Endothelial cell of umbilical vein (primary cell): ENCODE measurements at places on chromosomes 1 and 21. TPM values are rescaled to one million over a fixed set of nuclear protein-coding genes. Genes with fewer than 3 reads are reported as not detected.

DNA sequence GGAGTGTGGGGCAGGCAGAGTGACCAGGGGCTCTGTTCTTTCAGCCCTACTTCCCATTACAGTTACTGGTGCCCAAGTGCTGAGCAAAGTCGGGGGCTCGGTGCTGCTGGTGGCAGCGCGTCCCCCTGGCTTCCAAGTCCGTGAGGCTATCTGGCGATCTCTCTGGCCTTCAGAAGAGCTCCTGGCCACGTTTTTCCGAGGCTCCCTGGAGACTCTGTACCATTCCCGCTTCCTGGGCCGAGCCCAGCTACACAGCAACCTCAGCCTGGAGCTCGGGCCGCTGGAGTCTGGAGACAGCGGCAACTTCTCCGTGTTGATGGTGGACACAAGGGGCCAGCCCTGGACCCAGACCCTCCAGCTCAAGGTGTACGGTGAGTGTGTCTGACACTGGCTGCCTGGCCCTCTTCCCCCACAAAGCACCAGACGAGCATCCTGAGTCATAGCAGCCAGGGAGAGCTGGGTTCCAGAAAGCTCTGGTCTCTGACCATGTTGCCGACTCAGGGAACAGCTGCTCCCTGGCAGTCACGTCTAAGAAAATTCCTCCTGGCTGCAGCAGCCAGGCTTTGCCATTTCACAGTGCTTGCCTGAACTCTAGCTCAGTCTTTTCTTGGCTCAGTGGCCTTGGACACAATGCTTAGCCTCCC is 3.3 kb downstream of the SLAMF8 start:
- no peak overlapping the region for H3K27ac ChIP-seq
- no peaks in the 10 kb centered on the region for H3K36me3 ChIP-seq
- DNase-seq = no peak
- no peaks in the 10 kb centered on the region for H3K4me1 ChIP-seq

GRCh38 chr1:22888320-22889075 is 84.2 kb downstream of the LACTBL1 start:
- H3K27me3 ChIP-seq = no peaks in the 10 kb centered on the region
- H3K27ac ChIP-seq = peak overlapping the region; percentile 79
- DNase-seq = peak; percentile 95
- no peak overlapping the region for H3K4me3 ChIP-seq

- H3K27me3 ChIP-seq = no peaks in the 10 kb centered on the region
- H3K27ac ChIP-seq = peak within 1 kb of the TSS; percentile 50
- peak; percentile 85 for DNase-seq
- no peaks in the 10 kb centered on the region for H3K36me3 ChIP-seq
- peak within 1 kb of the TSS; percentile 74 for H3K4me3 ChIP-seq
- peaks cover 19% of the 10 kb centered on the region for H3K4me1 ChIP-seq
Observed at GRCh38 chr1:185733818-185734735, at the start of gene HMCN1. TSS of gene HMCN1 (plus strand) at chr1:185734391. CDS start at chr1:185734780, 389 bp downstream.

DNA sequence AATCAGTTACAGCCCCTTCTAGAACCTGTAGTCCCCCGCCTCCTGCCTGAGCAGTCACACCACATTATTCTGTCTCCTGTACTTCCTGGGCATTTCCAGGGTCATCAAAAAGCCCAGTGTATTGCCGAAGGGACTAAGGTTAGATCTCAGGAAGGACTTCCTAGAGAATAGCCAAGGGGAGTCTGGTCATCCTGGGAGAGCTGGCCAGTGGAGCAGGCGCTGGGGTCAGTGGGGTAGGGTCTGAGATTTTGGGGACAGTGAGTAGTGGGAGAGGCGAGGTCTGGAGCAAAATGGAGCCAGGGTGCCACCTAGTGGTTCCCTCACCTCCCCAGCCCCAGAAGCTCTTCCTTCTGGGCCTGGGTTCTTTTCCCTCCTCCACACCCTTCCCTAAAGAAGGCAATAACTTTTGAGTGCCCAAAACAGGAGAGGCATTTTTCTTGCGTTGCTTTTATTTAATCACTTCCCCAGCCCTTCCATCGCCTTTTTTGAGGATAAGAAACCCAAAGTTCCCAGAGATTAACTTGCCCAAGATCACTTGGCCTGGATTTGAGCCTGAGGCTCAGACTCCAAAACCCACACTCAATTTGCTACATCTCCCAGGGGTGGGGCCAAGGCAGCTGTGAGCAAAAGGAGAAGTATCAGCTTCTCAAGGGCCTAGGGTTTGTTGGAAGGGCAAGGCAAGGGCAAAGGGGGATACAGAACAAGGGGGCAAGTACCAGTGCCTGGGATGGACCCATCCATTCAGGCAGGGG is 7.3 kb upstream of the PMVK start:
- no peaks in the 10 kb centered on the region for H3K4me1 ChIP-seq
- no peak overlapping the region for H3K4me3 ChIP-seq
- DNase-seq = peak; percentile 29

DNA sequence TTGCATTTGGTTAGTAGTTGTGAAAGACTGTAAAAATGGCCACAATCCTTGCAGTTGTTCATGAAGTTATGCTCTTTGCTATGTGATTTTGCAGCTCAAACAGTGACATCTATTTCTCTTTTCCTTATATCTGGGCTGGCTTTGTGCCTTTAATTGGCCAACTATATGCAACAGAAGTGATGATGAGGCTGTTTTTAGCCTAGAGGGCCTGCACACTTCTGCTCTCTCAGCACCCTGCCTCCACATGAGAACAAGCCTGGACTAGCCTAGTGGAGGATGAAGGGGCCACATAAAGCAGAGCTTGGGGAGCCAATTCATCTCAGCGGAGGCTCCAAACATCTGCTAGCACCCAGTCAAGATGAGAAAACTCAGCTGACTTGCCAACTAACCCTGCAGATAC is 339.8 kb downstream of the OMA1 start:
- no peaks in the 10 kb centered on the region for H3K36me3 ChIP-seq
- DNase-seq = no peak
- H3K4me3 ChIP-seq = no peak overlapping the region
- no peak overlapping the region for H3K27ac ChIP-seq

- no peaks in the 10 kb centered on the region for H3K27me3 ChIP-seq
- no peak overlapping the region for H3K27ac ChIP-seq
- H3K4me3 ChIP-seq = no peak overlapping the region
- peak; percentile 25 for DNase-seq
- peaks cover 15% of the 10 kb centered on the region for H3K4me1 ChIP-seq
Observed at GRCh38 chr1:225813214-225813964, 3.5 kb downstream of the EPHX1 start.

DNA sequence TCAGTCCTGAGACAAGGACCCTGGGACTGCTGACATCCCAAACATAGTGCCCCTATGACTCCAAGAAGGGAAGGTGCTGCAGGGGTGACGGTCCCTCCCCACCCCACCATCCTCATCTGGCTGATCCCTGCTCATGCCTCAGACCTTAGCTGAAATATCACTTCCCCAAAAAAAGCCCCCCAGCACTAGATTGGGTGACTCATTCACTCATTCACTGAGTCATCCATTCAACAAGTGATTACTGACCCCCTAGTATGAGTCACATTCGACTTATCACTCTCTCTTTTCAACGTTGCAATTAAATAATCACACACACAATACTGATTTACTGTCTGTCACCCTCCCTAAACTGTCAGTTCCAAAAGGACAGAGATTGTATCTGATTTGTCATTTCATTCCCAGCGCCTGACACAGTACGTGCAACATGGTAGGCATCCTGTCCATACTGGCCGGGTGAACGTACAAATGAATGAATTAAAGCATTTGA is 48.6 kb downstream of the HIVEP3 start:
- peak; percentile 77 for DNase-seq
- H3K27me3 ChIP-seq = no peaks in the 10 kb centered on the region
- H3K4me3 ChIP-seq = no peak overlapping the region
- peaks cover 19% of the 10 kb centered on the region for H3K4me1 ChIP-seq
- H3K36me3 ChIP-seq = no peaks in the 10 kb centered on the region
- H3K27ac ChIP-seq = peak overlapping the region; percentile 26

DNA sequence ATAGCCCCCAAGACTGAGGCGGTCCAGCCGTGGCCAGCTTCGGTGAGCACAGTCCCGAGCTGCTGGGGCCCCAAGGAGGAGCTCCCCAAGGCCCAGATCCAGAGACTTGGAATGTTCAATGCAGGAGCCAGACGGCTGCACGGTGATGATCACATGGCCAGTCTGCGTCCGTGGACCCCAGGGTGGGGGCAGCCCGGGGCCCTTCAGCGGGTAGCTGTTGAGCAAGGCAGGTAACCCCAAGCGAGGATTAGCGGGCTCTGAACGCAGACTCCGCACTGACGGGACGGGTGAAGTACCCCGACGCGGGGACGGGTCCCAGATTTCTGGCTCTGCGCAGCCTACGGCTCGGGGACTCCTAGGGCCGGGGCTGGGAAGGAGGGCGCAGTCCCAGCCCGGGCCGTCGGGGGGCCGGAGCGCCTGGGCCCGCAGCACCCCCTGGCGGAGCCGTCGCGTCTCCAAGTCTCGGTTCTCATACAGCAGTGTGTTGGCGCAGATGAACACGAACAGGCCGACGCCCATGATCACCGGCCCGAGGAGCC is 2.7 kb downstream of the TMEM200B start:
- H3K4me1 ChIP-seq = peaks cover 23% of the 10 kb centered on the region
- H3K4me3 ChIP-seq = no peak overlapping the region
- no peaks in the 10 kb centered on the region for H3K36me3 ChIP-seq
- peak; percentile 42 for DNase-seq
- H3K27ac ChIP-seq = no peak overlapping the region

DNA sequence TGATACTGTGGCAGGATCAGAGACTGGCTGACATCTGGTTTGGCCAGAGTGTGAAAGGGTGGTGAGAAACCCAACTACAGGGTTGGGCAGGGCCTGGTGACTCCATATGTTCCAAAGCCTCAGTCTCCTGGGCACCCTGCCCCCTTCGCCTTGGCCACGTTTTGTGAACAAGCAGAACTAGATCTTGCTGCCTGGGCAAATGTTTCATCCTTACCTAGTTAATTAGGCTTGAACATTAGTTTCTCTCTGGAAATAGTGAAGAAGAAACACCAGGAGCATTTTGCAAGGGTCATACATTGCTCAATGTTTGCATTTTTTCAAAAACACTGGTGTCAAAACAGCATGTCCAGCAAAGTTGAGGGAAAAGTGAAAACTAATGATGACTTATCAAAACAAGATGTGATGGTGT is 60.5 kb downstream of the MAP3K7CL start:
- no peak overlapping the region for H3K4me3 ChIP-seq
- no peaks in the 10 kb centered on the region for H3K36me3 ChIP-seq
- H3K4me1 ChIP-seq = peaks cover 43% of the 10 kb centered on the region
- no peak overlapping the region for H3K27ac ChIP-seq

GRCh38 chr1:7771823-7772299 is 765 bp downstream of the VAMP3 start:
- peak overlapping the region; percentile 99 for H3K4me3 ChIP-seq
- DNase-seq = no peak
- H3K27ac ChIP-seq = peak overlapping the region; percentile 74
- no peaks in the 10 kb centered on the region for H3K27me3 ChIP-seq
- H3K36me3 ChIP-seq = no peaks in the 10 kb centered on the region

GRCh38 chr1:76289692-76290091 is 215.1 kb downstream of the ST6GALNAC3 start:
- no peaks in the 10 kb centered on the region for H3K27me3 ChIP-seq
- H3K4me3 ChIP-seq = no peak overlapping the region
- H3K27ac ChIP-seq = no peak overlapping the region
- DNase-seq = no peak

DNA sequence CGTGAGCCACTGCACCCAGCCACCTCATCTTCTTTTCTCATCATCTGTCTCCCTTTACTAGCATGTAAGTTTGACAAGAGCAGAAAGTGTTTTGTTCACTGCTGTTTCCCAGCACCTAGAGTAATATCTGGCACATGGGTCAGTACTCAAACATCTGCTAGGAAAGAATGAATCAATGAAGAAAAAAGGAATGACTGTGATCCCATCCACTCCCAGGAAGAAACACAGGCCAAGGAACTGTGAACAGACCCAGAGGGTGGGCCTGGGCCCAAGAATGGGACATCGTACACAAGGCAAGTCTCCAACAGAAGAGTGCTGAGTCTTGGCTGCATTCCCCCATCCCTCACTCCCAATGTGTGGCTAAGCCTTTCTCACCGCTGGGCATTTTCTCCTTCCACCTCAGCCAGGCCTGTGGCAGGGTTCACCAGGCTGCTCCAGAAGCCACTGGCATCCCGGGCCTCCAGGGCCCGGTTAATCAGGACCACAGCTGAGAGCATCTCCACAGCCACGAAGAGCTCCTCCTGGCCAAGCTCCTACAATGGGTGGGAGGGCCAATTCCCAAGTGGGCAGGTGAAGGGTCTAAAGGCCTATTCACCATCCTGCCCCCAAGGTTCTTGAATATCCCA is 18.4 kb downstream of the IQGAP3 start:
- no peaks in the 10 kb centered on the region for H3K4me1 ChIP-seq
- no peak overlapping the region for H3K27ac ChIP-seq
- peaks cover 24% of the 10 kb centered on the region for H3K36me3 ChIP-seq
- H3K27me3 ChIP-seq = no peaks in the 10 kb centered on the region
- DNase-seq = no peak

- H3K27me3 ChIP-seq = no peaks in the 10 kb centered on the region
- H3K4me3 ChIP-seq = no peak overlapping the region
- no peaks in the 10 kb centered on the region for H3K4me1 ChIP-seq
- H3K27ac ChIP-seq = no peak overlapping the region
- no peak for DNase-seq
Observed at GRCh38 chr1:168991667-168992475, 114.6 kb upstream of the ATP1B1 start.

DNA sequence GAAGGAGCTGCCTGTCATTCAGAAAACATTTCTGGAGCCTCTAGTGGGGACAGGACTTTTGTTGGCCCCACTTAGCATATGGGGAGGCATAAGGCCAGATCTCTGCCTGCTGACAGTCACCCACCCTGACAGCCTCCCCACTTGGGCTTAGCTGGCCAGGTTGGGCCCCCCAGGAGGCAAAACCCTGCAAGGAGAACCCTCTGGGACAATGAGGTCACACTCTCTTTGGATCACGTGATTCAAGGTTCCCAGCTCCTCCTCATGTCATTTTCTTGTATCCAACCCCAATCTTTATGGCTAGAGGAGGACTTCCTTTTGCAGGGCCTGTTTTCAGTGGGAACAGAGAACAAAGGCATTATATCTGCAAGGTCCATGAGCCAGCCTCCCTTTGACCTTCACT is 60.0 kb downstream of the NAV1 start:
- no peak for DNase-seq
- H3K4me3 ChIP-seq = no peak overlapping the region
- H3K36me3 ChIP-seq = peaks cover 2% of the 10 kb centered on the region
- no peaks in the 10 kb centered on the region for H3K27me3 ChIP-seq
- peaks cover 47% of the 10 kb centered on the region for H3K4me1 ChIP-seq
- H3K27ac ChIP-seq = peak overlapping the region; percentile 65

- no peak overlapping the region for H3K27ac ChIP-seq
- H3K36me3 ChIP-seq = no peaks in the 10 kb centered on the region
- no peak for DNase-seq
- H3K4me3 ChIP-seq = no peak overlapping the region
- H3K27me3 ChIP-seq = no peaks in the 10 kb centered on the region
Observed at GRCh38 chr1:119040489-119040888, 52.3 kb upstream of the TBX15 start.

The LGR6 gene
- not detected in 2 replicates for polyA plus RNA-seq

The CGN gene
- polyA plus RNA-seq = 0.32 and 0.37 TPM in 2 replicates

The FOXD3 gene
- polyA plus RNA-seq = not detected in 2 replicates

The LHX4 gene
- polyA plus RNA-seq = not detected in 2 replicates

The GNG4 gene
- 0.10 TPM in 2 replicates for polyA plus RNA-seq

The LMX1A gene
- polyA plus RNA-seq = not detected in 2 replicates

The VTCN1 gene
- not detected in 2 replicates for polyA plus RNA-seq
